ENCODE measurements at places on chromosomes 6 and 20. TPM values are rescaled to one million over a fixed set of nuclear protein-coding genes. Genes with fewer than 3 reads are reported as not detected.

The TBC1D7 gene
- 8.9 TPM for total RNA-seq

The DPPA5 gene
- not detected for total RNA-seq

The DLK2 gene
- 1.3 TPM for total RNA-seq

The HLA-F gene
- 54.8 TPM for total RNA-seq

Measured in thyroid gland (tissue), 4 donors.